ENCODE measurements at places on chromosomes 7 and 10.

DNA sequence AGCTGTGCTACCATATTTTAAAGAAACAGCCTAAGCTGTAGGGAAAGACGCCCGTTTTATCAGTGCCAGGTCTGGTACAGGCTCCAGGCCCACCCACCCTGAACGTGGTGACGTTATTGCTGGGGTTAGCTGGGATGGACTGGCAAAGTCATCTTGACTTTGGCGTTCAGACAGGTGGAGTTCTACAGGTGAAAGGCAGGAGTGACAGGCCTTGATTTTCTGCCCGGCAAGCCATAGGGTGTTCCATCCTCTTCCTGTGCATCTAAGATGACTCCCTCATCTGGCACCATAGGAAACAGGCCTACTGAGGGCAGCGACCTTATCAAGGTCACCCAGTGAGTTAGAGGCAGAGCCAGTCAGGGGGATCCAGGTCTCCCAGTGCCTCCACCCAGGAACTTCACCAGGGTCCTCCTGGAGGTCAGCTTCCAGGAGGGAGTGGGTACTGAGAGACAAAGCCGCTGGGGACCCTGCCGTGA lies 41.6 kb downstream of the HK1 start:
- DNase-seq: no peak

- DNase-seq: no peak
Measured at GRCh38 chr10:124175701-124176348, 82.4 kb upstream of the CHST15 start.

GRCh38 chr7:92634205-92634604 lies 44.0 kb upstream of the FAM133B start:
- peak; percentile 59 for DNase-seq

DNA sequence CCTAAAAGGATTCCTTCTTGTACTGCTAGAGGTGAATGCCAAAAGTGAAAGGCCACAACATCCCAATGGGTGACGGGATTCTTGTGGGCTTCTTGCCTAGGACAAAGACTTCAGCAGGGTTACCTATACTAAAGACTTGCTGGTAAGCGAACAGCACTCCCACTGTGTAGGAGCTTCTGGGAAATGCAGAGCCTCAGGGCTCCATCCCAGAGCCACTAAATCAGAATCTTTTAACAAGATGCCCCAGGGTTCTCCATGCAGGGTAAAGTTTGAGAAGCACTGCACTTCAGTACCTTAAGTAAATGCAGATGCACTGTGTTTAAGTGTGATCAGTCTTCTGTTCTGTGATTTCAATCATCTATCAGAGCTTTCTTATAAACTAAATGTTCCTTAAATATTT lies 266.9 kb upstream of the KLF14 start:
- no peak for DNase-seq

GRCh38 chr10:125011926-125012705 lies 70.2 kb downstream of the ZRANB1 start:
- DNase-seq: peak; percentile 32

GRCh38 chr10:103246324-103246723 lies 637 bp downstream of the RPEL1 start:
- no peak for DNase-seq

GRCh38 chr7:131131012-131131745 lies 196.5 kb upstream of the MKLN1 start:
- no peak for DNase-seq

DNA sequence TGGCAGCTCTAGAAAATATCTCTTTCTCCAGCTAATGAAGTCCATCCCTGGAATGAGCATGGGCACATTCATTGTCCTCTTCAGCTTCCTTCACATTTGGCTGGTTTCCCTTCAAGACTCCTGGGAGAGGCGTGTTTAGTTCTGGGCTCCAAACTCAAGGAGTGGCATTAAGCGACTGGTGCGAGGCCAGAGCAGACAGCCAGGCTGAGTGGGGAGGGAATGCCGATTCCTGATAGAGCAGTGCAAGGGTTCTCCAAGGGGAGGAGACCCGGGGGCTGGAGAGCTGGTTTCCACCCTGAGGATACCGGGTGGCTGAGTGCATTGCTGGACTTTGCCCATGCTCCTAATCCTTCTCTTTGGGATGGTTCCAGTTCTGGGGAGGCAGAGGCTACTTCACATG lies 372.1 kb downstream of the RPS24 start:
- no peak for DNase-seq

- DNase-seq: peak; percentile 99
Measured at GRCh38 chr7:36119005-36119706, 33.9 kb upstream of the EEPD1 start.

GRCh38 chr7:138865843-138866242 lies 67.8 kb upstream of the ATP6V0A4 start:
- no peak for DNase-seq

DNA sequence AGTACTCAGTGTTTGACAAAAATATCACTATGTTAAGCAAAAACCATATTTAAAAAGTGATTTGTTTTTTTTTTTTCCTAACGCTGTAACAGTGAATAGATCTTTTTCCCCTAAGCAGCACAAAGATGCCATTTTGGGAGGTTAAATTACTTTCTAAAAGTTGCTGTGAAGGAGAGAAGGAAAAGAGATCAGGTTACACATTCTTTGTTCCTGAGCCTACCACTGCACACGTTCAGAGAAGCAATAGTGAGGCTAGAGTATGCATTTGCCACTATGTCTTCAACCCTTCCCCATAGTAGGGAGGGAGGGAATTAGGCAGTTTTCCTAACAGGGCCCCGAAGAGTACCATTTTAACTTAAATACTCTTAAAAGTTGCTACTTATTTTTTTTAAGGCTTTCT lies 38.9 kb downstream of the BMPR1A start:
- peak; percentile 89 for DNase-seq

GRCh38 chr10:17989908-17990767 lies 38.4 kb downstream of the SLC39A12 start:
- DNase-seq: peak; percentile 90

- peak; percentile 83 for DNase-seq
Measured at GRCh38 chr10:103759100-103759781, 96.1 kb downstream of the SH3PXD2A start.

- DNase-seq: no peak
Measured at GRCh38 chr7:7920481-7920880, 48.1 kb upstream of the GLCCI1 start.

- peak; percentile 77 for DNase-seq
Measured at GRCh38 chr10:97332591-97333350, 1.8 kb downstream of the FRAT2 start.

DNA sequence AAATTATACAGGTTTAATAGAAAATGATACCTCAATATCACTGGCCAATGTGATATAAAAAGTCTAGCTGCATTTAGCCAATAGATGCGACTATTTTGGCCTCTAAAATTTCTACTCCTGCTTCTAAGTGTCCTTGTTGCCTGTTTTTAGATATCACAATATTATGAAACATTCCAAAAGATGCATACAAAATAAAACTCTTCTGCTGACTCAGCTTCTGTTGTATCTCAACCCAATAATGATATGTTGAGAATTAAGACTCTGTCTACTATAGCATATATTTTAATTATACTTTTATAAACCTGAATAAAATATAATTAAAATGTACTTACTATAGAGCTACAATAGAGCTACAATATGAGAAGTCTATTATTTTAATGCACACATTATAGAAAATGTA lies 661.0 kb upstream of the TEX47 start:
- no peak for DNase-seq

DNA sequence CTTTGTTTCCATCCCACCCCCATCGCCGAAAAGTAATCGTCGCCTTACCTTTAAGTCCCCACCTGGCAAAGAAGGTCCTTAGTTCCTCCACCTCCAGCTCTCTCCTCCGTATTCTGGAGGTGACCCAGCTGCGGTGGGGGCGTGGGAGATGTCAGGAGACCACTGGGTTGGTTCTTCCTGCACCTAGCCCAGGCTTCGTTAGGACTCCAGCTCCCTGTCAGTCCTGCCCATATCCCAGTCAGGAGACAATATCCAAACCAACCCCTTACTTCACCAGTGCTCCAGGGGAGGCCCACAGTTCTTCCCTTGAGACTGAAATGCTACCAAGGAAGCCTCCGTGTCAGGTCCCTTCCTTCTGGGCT lies 693 bp downstream of the ADIRF start:
- no peak for DNase-seq

GRCh38 chr10:18179891-18180290 lies 39.7 kb downstream of the CACNB2 start:
- DNase-seq: peak; percentile 69

GRCh38 chr10:48199580-48200377 lies 74.7 kb downstream of the FRMPD2 start:
- peak; percentile 88 for DNase-seq

DNA sequence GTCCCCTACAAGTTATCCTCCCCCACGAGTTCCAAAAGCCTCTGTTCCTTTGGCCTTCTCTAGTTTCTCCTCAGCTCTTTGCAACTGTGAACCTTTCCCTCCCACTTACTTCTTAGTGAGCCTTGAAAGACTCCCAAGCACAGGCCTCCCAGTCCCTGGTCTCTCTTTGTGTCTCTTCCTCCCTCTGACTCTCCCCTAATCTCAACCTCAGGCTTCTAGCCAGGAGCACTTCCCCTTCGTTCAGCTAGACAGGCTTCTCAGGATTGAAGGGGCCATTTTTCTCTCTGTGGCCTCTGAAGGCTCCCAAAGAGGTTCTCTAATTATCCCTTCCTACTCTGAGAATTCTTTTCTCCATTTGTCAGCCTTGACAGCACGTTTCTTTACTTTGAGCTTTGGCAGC lies 50.2 kb upstream of the PHYHIPL start:
- DNase-seq: no peak

- peak; percentile 74 for DNase-seq
Measured at GRCh38 chr7:129188372-129188891, at the start of gene SMO. Gene SMO (plus strand): TSS chr7:129188633. CDS start chr7:129189152, 519 bp downstream.

DNA sequence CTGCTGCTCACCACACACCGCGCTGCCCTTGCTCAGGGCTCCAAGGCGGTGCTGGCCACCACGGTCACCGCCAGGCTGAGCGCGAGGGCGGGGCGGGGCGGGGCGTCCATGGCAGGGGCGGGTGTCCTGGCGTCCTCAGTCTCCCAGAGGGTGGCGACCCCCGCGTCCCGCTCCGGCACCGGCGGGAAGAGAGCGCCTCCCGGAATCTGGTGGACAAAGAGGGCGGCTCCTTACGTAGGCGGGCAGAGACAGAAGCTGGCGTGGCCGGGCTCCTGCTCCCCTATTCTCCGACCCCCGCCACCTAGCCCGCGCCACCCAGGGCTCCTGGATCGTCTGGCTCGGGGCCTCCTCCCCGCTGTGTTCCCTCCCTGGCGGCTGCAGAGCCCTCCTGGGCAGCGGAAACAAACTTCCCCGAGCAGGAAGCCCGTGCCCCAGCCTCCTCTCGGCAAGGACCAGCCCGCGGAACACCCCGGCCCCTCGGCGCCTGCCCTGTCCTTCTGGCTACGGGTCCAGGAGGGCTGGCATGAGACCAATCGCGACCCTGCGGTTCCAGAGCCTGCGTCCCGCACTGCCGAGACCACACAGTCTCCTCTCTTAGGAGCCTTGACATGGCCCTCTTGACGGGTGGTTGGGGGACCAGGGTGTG lies 133.8 kb upstream of the ZNF92 start:
- no peak for DNase-seq

GRCh38 chr7:38716397-38716796 lies 85.2 kb upstream of the AMPH start:
- no peak for DNase-seq

DNA sequence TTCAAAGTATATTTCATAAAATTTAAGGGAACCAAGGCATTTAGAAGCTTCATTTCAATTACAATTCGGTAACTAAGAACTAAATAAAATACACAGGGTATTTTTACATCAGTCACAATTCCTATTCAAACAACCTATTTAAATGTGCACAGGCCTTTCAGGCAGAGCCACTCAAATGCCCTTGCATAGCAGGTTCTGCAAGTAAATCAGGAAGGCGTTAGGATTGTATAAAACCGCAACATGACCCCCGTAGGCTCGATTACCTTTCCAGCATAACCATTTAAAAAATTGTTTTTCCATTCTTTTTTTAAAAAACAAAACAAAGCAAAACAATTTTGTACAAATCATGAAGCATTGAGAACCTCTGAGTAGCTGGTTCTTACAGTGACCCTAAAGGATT lies 289.9 kb upstream of the SP8 start:
- no peak for DNase-seq

- no peak for DNase-seq
Measured at GRCh38 chr10:62384447-62385081, 10.4 kb downstream of the ZNF365 start.

DNA sequence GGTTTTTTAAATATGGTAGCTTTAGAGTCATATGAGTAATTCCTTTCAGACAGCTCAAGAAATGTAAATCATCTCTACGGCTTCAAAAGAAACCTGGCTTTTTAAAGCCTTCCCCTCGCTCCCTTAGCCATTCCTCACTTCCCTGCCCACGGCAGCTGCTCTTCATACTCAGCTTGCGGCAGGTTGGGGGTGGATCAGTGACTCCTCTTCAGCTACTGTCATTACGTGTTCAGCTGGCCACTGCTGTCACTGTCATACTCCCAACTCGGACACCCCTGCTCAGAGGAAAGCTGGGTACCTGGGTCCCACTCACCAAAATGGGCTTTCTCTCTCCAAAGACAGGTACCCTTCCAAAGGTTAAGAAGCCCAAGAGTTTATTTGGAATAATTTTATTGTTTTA lies 6.6 kb downstream of the YWHAG start:
- peak; percentile 57 for DNase-seq

DNA sequence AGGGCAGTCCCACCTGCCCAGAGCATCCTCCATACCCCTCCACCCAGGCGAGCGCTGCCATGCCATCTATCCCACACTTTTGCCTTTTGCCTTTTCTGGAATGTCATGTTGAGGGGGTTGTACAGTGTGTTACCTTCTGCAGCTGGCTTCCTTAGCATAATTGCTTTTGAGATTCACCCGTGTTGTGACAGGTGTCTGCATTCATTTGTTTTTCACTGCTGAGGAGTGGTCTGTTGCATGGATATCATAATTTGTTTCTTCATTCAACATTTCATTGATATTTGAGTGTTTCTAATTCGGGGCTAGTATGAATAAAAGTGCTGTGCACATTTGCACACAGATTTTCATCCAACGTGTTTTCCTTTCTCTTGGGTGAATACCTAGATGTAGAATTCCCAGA lies 353.9 kb downstream of the PAXIP1 start:
- DNase-seq: no peak

DNA sequence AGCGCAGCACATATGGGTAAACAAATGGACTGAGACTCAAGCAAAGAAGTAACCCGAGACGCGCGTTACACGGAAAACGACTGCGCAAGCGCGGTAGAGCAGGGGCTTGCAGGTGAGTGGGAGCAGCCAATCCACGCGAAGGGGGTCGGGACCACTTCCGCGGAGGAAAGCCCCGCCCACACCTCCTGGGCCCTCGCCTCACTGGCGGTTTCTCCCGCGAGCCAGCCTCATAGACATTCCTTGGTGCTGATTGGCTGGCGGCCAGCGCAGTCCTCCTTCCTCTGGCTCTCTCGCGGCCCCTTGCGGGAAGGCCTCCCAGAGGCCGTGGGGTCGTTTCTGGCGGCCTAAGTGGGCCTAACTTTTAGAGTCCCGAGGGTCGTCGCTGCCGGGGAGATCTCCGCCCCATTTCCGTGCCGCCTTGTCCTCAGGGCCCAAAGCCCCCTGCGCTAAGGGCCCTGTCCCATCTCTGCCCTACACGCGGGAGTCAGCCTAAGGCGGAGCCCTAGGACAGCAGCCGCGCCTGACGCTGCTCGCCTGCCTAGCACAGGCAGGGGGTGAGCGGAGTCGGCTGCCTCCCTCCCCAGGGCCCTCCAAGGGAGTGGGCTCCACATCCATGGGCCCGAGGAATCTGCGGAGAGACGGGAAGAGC lies 9.1 kb upstream of the FXYD4 start:
- DNase-seq: peak; percentile 89

Measured in fibroblast of skin of right quadriceps (primary cell).